Spinal cord (tissue), 10 donors: ENCODE measurements at places on chromosomes 6 and 20.

- no peak for DNase-seq
Observed at GRCh38 chr20:52484438-52484837, 292.9 kb upstream of the ZFP64 start.

GRCh38 chr6:19028201-19028600 lies 641.1 kb downstream of the RNF144B start:
- DNase-seq, result no peak

DNA sequence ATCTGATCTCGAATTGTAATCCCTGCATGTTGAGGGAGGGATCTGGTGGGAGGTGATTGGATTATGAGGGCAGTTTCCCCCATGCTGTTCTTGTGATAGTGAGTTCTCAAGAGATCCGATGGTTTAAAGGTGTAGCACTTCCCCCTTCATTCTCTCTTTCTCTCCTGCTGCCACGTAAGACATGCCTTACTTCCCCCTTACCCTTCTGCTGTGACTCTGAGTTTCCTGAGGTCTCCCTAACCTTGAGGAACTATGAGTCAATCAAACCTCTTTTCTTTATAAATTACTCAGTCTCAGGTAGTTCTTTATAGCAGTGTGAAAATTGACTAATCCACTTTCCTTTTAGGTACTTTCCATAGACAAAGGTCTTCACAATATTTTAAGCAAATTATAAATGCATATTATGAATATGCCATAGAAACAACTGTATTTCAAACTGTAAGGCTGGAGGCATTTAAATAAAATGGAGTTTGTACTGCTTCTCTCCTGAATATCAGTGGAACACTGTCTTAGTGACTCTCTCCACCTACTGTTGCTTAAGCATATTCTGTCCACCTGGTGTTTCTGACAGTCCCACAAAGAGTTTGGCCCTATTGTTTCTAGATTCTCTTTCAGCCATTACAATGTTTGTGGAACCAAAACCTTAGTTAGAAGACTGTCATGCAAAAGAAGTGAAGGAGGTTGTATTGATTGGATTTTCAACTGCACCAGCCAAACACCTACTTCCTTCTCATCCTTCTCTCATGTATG lies 24.3 kb upstream of the IL17A start:
- DNase-seq, result no peak

DNA sequence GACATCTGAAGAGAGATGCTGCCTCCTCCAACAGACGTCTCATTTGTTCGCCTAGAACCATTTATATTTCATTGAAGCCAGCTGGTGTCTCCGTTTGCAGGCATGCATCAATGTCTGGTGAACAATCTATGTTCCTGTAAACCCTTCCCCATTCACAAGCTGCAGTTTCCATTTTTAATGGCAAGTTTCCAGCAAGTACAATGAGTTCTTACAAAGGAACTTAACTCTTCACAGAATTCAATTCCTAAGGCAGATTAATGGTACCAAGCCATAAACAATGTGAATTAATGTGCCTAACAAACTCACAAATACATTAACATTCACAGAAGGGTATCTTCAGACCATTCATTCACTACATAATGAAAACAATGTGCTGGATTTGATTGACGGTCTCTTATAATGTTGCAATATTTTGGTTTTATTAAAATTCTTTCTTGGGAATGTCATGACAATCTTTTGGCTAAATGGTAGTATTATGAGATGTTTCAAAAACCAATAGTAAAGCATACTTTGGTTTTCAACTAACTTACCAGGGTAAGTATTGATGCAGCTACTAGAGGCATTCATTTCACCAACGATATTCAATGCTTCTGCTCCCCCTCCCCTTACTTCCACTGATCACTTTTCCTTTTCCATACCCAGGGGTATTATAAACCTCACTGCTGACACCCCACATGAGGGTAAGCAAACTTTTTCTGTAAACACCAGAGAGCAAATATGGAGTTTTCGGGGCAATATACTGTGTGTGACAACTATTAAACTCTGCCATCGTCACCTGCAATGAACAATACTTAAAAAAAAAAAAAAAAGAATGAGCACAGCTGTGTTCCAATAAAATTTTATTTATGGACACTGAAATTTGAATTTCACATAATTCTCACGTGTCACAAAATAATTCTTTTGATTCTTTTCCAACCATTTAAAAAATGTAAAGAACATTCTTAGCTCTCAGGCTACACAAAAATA lies 4.2 kb downstream of the AKIRIN2 start:
- no peak for DNase-seq

DNA sequence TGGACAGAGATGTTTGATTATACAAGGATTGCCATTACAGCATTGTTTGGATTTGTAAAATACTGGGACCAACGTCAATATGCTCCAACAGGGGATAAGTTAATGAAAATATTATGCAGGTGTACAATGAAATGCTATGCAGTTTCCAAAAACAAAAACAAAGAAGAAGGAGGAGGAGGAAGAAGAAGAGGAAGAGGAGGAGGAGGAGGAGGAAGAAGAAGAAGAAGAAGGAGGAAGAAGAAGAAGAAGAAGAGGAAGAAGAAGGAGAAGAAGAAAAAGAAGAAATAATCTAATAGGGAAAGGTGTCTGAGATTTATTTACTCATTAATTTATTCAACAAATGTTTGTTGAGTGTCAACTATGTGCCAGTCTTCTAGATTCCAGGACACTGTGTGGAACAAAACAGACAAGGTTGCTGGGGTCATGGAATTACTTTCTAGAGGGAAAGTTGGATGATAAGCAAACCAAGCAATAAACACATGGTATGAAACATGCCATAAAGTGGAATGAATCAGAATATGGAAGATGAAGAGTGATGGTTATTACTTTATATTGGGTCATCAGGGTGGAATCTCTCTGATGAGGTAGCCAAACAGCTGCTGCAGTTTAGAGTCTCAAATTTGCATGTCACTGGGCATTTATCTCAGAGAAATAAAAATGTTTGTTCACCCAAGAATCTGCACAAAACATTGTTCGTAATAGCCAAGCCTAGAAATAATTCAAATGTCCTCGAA lies 6.3 kb upstream of the TRIM27 start:
- no peak for DNase-seq

GRCh38 chr6:17182961-17183360 lies 81.1 kb downstream of the STMND1 start:
- no peak for DNase-seq

GRCh38 chr20:38534756-38535155 lies 46.2 kb upstream of the ADIG start:
- DNase-seq, result no peak

- DNase-seq, result no peak
Observed at GRCh38 chr6:48037946-48038345, 73.1 kb downstream of the PTCHD4 start.

DNA sequence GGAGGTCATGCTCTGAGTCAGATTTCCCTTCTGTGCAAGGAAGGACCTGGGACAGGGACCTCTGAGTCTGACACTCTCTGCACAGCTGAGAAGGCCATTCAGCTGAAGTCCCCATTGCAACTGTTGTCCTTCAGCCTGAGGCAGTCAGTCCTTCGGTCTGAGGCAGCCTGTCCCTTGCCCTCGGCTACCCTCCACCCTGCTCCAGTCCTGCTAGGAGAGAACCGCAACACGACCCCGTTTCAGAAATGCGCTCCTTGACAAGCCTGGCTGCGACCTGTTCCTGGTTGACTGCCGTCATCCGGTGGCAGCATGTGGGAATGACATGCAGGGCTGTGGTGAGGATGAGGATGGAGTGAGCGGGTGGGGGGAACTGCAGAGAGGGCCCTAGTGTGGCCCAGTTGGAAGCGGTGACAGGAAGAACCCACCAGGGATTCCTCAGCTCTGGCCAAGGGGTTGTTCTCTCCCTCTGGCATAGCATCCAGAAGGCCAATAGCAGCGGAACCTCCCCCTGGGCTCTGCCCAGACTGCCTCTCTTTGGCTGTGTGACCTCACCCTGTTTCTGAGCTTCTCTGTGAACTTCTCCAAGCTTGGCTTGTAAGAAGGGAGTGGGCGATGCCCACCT lies 40.3 kb upstream of the ANGPT4 start:
- DNase-seq, result peak; percentile 56

GRCh38 chr6:131825946-131826345 lies 18.1 kb downstream of the ENPP1 start:
- no peak for DNase-seq

- peak; percentile 63 for DNase-seq
Observed at GRCh38 chr6:77466055-77466450, 2.8 kb upstream of the HTR1B start.

- DNase-seq, result peak; percentile 46
Observed at GRCh38 chr6:26222571-26222970, 135.3 kb downstream of the HFE start.

GRCh38 chr20:19964289-19965265 lies 52.6 kb upstream of the NAA20 start:
- DNase-seq, result no peak

DNA sequence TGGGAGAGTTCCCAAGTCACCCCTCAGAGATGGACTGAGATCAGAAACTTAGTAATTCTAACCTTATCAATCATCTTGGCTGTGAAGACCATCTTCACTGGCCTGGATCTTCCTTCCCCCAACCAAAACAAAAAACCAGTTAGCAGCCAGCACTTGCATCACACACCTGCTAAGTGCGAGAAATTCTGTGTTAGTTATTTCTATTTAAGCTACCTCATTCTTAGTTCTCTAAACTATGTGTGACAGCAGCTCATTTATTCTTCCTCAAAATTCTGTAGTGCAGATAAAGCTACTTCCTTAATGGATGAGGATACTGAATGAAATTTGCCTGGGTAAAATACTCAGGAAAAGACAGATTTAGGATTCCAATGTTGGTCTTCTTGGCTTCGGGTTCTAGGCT lies 18.2 kb upstream of the TAGAP start:
- no peak for DNase-seq

- no peak for DNase-seq
Observed at GRCh38 chr20:36888880-36889516, 13.1 kb downstream of the TLDC2 start.

DNA sequence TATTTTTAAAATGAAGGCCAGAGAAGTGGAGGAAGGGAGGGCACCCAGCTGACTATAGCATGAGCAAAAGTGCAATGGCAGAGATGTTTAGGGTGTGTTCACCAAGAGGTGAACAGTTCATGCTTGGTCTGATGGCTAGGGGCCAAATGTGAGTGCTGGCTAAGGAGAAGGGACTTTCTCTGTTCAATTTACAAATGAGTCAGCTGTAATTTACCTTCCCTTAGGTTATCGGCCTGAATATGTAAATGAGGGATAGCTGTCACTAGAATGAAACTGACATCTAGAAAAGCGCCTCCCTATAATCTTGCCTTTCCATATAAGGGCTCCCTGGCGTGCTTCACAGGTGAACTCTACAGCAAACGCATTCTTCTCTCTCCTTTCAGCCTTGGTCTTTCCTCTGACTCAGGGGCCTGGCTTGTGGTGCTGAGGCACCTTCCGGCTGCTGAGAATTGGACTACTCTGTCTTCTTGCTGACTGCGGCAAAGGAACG lies 114.7 kb upstream of the BACH2 start:
- no peak for DNase-seq

- DNase-seq, result no peak
Observed at GRCh38 chr6:84447651-84448050, 220.2 kb upstream of the CEP162 start.

DNA sequence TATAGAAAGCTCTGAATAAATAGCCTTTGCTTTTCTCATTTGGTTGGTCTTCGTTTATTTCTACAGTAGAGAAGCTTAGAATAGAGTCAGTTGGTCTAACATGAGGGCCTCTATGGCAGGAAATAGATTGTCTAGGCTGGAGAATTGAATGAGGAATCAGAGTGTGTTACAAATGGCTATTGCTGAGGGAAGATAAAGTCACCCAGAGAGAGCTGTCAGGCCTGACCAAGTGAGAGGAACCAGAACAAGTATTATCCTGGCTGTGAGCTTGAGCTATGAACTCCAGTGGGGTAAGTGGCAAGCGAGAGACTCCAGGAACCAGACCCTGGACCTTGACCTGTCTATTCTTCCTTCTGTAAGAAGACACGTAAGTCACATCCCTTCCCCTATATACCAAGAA lies 353.1 kb downstream of the CD83 start:
- no peak for DNase-seq

- DNase-seq, result peak; percentile 18
Observed at GRCh38 chr6:123062670-123063069, 66.6 kb downstream of the CLVS2 start.

DNA sequence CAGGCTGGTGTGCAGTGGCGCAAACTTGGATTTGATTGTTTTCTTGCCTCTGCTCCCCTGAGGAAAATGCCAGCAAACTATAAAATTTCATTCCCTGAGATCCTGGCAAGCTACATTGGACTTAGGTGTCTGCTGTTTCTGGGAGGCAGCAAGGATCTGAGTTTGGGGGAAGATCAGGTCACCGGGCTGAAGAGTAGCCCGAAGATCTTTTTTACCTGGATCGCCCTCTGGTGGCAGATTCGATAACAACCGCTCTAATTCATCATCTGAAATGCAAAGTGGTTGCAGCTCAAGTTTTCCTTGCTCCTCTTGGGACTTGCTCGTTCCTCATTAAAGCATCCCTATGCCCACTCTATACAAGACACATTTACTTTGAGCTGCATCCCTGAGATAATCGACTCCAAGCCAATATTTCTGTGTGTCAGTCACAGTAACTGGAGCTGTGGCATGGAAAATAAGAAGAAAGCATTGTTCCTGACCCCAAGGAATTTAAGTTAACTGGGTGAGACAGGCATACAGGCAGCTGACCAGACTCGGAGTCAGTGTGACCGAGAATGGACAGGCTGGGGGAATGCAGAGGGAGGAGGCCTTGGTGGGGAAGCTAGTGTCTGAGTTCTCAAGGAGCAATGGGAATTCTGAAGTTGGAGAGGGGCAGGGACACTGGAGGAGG lies 131.8 kb upstream of the PROKR2 start:
- DNase-seq, result peak; percentile 85

DNA sequence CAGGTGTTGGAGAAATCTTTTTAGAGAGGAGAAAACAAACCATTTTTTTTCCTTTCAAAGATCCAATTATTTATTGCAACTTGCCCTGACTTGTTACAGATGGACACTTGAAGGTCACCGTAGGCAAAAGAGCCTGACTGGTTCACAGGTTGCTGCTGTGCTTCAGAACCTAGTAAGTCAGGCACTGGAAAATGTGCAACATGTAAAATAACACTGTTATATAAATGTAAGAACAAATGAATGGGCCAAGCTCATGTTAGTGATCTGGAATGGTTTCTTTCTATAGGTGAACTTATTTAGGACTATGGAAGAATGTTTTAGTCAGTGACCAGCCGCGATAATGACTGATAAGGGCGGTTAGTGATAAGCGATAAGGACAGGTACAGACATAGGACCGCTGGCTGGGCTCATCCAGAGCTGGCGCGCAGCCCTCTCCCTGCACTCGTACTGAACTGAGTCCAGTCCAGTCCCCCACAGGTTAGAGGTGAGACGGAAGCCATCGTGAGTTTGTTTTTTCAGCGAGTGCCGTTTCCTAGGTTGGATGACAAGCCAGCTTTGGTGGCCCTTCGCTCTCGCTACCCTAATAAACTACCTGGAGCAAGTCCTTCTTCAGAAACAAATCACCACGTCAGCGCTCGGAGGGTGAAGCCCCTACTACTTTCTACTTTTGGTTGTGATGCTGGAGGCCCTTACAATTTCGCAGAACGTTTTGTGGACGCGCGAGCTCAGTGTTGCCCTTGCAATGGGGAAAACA lies 94.4 kb upstream of the PRDM1 start:
- no peak for DNase-seq

DNA sequence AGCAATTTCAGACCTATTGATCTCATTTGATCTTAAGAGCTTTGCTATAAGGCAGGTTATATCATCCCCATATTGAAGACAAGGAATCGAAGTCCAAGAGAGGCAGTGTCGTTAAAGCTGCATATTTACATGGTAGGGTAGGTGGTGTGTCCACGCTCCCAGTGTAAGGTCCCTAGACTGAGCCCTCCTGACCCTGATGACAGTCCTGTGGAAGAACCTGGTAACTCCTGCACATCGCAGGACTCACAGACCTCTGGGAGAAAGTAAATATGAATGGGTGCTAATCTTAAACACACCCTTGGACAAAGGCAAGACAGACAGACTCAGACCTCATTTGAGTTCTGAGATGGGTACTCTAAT lies 602 bp upstream of the HLA-DPB1 start:
- no peak for DNase-seq
